ENCODE measurements at places on chromosomes 5 and 9. TPM values are rescaled to one million over a fixed set of nuclear protein-coding genes. Genes with fewer than 3 reads are reported as not detected.

LIX1 gene
- not detected for polyA plus RNA-seq

DNA sequence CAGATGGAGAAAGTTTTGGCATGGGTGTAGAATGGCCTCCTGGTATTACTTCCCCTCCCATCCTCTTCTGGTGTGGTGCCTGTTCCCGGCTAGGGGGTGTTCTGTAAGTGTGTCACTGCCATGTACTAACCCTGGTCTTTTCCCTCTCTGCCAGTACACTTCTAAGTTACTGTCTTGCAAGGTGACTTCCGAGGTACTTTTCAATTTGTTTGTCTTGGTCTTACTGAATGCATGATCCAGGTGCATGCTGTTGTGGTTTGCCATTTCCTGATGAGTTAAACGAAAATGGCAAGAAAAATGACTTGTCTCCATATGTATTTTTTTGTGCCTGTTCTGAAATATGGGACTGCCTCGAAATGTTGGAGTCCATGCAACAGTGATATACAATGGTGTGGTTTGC, 46.0 kb downstream of the C9orf152 start:
- no peak for DNase-seq
- H3K4me1 ChIP-seq: no peaks in the 10 kb centered on the region
- H3K4me3 ChIP-seq: no peak overlapping the region
- H3K36me3 ChIP-seq: no peaks in the 10 kb centered on the region
- no peaks in the 10 kb centered on the region for H3K27me3 ChIP-seq

SLC45A2 gene
- polyA plus RNA-seq: not detected

CDH6 gene
- 7.0 TPM for polyA plus RNA-seq

ANKRD34B gene
- not detected for polyA plus RNA-seq

- peaks cover 10% of the 10 kb centered on the region for H3K4me1 ChIP-seq
- H3K4me3 ChIP-seq: no peak overlapping the region
- no peaks in the 10 kb centered on the region for H3K27me3 ChIP-seq
- H3K36me3 ChIP-seq: no peaks in the 10 kb centered on the region
- no peak overlapping the region for H3K27ac ChIP-seq
Observed at GRCh38 chr5:38780945-38781344, 64.9 kb upstream of the OSMR start.

DNA sequence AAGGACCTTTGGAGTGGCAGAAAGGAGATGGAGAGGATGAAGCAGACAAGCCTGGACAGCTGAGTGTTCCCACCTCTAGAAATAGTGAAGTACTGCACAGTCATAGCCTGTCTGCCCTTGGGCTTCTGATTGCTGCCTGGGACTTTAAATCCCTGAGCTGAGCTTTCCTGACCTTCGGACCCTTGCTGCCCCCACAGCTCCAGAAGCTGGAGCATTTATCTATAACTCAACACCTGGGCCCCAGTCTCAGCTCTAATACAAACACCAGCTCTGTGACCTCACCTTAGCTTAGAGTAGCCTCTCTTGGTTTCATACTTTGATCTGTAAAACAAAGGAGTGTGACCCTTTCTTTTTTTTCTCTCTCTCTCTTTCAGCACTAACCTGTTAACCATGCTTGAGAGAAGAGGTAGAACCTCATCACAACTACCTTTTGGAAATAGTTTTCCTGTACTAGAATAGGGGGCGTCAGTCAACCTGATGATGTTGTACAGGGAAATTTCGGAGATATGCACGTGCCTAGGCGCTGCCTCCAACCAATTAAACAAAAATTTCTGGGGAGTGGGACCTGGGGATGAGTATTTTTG, 25.4 kb upstream of the ELL2 start:
- no peak for DNase-seq
- H3K27me3 ChIP-seq: no peaks in the 10 kb centered on the region
- H3K4me1 ChIP-seq: no peaks in the 10 kb centered on the region
- H3K27ac ChIP-seq: no peak overlapping the region

GRCh38 chr9:126604059-126605055, 9.4 kb upstream of the LMX1B start:
- H3K27me3 ChIP-seq: no peaks in the 10 kb centered on the region
- no peak overlapping the region for H3K4me3 ChIP-seq
- H3K36me3 ChIP-seq: no peaks in the 10 kb centered on the region
- H3K27ac ChIP-seq: no peak overlapping the region
- no peaks in the 10 kb centered on the region for H3K4me1 ChIP-seq

DNA sequence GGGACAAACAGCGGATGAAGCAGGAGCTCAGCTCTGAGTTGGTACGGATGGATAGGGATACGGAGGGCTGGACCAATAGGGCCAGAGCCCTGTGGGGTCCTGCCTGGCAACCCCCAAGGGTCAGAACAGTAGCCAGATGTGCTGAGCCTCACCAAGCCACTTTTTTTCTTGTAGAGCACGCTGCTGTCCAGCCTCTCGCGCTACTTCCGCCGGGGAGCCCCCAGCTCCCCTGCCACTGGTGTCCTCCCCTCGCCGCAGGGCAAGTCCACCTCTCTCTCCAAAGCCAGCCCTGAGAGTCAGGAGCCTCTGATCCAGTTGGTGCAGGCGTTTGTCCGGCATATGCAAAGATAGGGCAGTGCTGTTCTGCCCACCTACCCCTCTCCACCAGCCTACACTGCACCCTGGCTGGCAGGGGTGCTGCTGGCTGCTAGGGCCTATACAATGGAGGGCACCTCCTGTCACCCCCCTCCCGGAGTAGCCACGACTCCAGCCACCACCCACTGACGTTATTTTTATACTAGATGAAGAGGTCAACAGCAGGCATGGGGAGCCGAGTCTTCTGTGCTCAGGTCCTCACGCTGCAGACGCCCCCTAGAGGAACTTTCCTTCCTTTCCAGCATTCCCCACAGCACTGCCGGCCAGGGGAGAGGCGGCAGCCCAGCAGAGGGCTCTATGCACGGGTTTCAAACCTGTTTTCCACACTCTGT, 21.6 kb downstream of the SH3GLB2 start:
- DNase-seq: peak; percentile 69
- no peak overlapping the region for H3K4me3 ChIP-seq
- no peaks in the 10 kb centered on the region for H3K27me3 ChIP-seq
- H3K36me3 ChIP-seq: no peaks in the 10 kb centered on the region
- H3K27ac ChIP-seq: peak overlapping the region; percentile 34

FGD3 gene
- polyA plus RNA-seq: 1.1 TPM

DNA sequence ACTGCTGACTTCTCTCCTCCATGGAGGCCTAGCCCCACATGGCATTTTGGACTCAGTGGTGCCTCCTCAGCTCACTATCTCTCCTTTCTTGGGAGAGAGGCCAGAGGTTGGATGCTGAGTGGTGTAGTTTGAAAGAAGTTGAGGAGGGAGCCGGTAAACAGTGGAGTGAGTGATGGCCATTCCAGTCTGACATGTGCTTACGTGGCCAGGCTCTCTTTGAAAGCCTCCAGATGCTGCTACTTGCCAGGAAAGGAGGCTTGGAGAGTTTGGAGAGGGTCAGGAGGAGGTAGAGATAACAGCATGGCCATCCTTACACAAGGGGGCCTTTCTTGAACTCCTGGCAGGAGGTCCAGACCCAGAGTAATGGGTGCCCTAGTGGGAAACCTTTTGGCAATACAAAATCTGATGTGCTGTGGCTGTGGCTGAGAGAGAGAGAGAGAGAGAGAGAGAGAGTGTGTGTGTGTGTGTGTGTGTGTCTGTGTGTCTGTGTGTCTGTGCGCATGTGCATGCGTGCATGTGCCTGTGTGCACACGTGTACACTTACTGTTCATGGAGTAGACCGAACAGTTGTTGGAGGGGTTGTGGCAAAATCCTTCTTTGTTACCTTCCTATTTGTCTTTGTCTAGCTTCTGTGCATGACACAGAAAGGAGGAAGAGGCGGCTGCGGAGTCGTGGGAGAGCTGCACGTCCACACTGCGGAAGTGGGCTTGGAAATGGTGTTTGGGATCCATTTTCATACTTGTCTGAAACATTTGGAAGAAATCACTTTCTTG, 37.8 kb downstream of the RALGPS1 start:
- H3K27ac ChIP-seq: peak overlapping the region; percentile 23
- H3K4me3 ChIP-seq: no peak overlapping the region
- H3K27me3 ChIP-seq: no peaks in the 10 kb centered on the region
- H3K36me3 ChIP-seq: no peaks in the 10 kb centered on the region
- H3K4me1 ChIP-seq: no peaks in the 10 kb centered on the region

DNA sequence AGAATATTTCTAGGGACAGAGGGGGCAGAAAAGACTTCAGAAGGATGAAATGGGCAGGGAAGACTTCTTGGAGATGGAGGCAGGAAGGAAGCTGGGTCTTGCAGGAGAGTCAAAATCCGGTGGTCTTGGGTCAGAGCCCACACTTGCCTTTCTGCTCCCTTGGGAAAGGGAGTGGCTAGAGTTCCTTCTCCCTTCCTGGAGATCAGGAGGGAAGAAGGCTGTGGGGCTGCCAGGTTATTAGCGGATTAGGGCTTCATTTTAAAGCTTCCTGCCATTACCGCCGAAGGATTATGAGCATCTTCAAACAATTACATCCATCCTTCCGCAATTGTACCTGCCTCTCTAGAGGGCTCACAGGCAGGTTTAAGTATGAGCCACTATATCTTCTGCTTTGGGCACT, 19.2 kb upstream of the SYNPO start:
- DNase-seq: no peak
- H3K27me3 ChIP-seq: no peaks in the 10 kb centered on the region
- no peaks in the 10 kb centered on the region for H3K36me3 ChIP-seq

DNA sequence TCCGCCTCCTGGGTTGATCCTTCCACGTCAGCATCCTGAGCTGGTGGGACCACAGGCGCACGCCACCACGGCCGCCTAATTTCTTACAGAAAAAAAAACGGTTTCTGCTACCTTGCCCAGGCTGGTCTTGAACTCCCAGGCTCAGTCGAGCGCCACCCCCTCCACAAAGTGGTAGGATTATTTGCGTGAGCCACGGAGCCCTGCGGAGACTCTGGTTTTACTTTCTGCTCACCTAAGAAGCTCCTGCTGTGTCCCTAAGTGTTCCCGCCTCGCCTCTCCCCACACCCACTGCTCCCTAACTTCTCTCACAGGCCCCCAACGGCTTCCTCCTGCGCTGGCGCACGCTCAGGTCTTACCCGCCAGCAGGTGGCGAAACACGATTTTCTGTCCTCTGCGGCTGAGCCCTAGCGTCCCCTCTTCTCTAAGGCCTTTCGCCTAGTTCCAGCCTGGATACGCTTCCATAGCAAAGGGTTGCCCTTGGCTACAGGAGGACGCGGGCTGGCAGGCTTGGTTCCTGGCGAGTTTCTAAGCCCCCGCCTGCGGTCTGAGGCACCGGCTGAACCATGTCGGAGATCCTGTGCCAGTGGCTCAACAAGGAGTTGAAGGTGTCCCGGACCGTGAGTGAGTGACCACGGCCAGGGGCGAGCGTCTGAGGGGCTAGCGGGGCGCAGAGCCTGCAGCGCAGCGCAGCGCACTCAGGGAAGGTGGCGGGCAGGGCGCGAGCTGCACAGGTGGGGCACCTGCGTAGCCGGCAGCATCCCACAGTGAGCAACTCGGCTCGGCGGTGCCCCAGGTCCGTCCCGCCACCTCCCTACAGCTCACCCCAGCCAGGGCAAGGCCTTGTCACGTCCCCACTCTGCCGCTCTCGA, at the start of gene SPEF2:
TSS of gene SPEF2 (plus strand) at position 429 of the 869 bp plus-strand sequence. CDS start at position 564, 135 bp downstream.
- no peaks in the 10 kb centered on the region for H3K36me3 ChIP-seq
- H3K4me3 ChIP-seq: peak within 1 kb of the TSS; percentile 78
- no peaks in the 10 kb centered on the region for H3K27me3 ChIP-seq
- H3K27ac ChIP-seq: no peak within 1 kb of the TSS
- H3K4me1 ChIP-seq: peaks cover 2% of the 10 kb centered on the region
- DNase-seq: peak; percentile 70

- DNase-seq: no peak
- no peak overlapping the region for H3K27ac ChIP-seq
- no peaks in the 10 kb centered on the region for H3K27me3 ChIP-seq
- peaks cover 3% of the 10 kb centered on the region for H3K4me1 ChIP-seq
- H3K36me3 ChIP-seq: no peaks in the 10 kb centered on the region
Observed at GRCh38 chr5:169944922-169945680, 35.2 kb downstream of the INSYN2B start.

GRCh38 chr5:16178745-16179372, 732 bp downstream of the MARCHF11 start:
- H3K4me3 ChIP-seq: no peak overlapping the region
- DNase-seq: peak; percentile 71
- no peaks in the 10 kb centered on the region for H3K36me3 ChIP-seq
- no peak overlapping the region for H3K27ac ChIP-seq
- H3K27me3 ChIP-seq: no peaks in the 10 kb centered on the region

DNA sequence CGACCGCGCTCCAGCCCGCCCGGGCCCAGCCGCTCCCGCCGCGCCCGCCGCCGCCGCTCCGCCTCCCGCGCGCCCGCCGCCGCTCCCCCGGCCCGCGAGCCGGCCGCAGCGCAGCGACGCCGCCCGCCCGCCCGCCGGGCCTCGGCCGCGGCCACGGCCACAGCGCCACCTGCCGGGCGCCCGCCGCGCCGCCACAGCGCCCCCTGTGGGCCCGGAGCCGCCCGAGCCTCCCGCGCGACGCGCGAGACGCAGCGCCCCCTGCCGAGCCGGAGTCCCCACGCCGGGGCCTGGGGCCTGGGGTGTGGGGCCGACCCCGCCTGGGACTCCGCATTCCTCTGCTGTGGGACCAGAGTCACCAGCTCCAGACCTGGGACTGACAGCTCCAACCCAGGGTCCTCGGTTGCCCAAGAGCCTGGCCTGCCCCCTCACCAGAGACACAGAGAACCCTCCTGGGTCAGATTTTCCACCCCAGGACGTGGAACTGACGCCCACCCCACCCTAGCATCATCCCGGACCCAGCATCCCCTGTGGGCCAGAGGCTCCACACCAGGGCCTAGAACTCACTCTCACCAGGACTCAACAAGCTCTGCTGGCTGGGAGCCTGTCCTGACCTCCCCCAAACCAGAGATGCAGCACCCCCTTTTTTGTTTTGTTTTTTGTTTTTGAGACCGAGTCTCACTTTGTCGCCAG, at the start of gene RAPGEF1:
TSS of gene RAPGEF1 (minus strand) at position 118 of the 690 bp plus-strand sequence. CDS start 246 bp downstream, outside the sequence.
- peaks cover 4% of the 10 kb centered on the region for H3K4me1 ChIP-seq
- H3K27me3 ChIP-seq: no peaks in the 10 kb centered on the region
- peak within 1 kb of the TSS; percentile 60 for H3K4me3 ChIP-seq
- H3K36me3 ChIP-seq: no peaks in the 10 kb centered on the region

DCANP1 gene
- not detected for polyA plus RNA-seq

GRCh38 chr9:77750284-77750683, 102.2 kb upstream of the GNA14 start:
- H3K27ac ChIP-seq: no peak overlapping the region
- no peaks in the 10 kb centered on the region for H3K27me3 ChIP-seq
- H3K4me3 ChIP-seq: no peak overlapping the region
- DNase-seq: no peak
- H3K4me1 ChIP-seq: peaks cover 2% of the 10 kb centered on the region

AIF1L gene
- polyA plus RNA-seq: 10.4 TPM

PCDHGA8 gene
- polyA plus RNA-seq: 0.41 TPM

TMEFF1 gene
- polyA plus RNA-seq: 0.57 TPM

- H3K27me3 ChIP-seq: no peaks in the 10 kb centered on the region
- no peak overlapping the region for H3K4me3 ChIP-seq
- H3K36me3 ChIP-seq: no peaks in the 10 kb centered on the region
Observed at GRCh38 chr5:103929338-103930013, 366.9 kb upstream of the NUDT12 start.

DNA sequence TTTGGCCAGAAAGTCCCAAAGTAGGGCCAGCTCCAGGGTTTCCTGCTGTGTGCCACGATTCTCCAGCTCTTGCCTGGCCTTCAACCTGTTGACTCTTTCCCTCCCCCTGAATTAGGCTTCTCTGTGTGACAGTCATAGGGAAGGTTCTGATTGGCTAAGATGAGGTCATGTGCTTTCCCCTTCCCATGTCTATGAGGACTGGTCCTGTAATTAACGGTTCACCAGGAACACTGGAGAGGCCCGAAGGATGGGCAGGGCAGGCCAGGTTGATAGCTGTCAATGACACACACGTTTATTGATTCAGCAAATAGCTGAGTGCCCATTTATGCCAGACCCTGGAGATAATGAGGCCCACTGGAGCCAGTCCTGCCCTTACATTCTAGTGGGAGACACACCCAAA, 9.0 kb upstream of the PRR7 start:
- H3K4me1 ChIP-seq: no peaks in the 10 kb centered on the region
- no peaks in the 10 kb centered on the region for H3K36me3 ChIP-seq
- H3K27me3 ChIP-seq: no peaks in the 10 kb centered on the region
- no peak overlapping the region for H3K27ac ChIP-seq
- DNase-seq: no peak
